ENCODE measurements at places on chromosomes 5 and 9.
A peak's percentile ranks its signal among the peaks of the same experiment; 100 is the strongest.

DNA sequence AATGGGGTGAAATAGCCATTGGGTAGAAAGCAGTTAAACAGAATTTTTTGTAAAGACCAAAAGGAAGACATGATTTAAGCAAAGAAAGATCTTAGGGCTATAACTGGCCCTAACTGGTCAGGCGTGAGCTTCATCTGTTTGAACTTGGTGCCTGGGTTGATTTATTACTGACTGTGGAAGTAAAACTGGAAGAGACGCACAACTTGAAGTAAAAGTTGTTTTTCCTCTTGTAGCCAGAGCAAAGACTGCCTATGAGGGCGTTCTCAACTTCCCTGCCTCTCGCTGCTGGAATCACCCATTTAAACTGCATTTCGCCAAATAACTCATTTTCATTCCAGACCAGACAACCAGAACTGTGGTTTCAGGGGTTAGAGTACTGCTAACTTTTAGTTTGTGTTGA is 1.5 kb downstream of the THBS4 start:
- DNase-seq, result no peak

DNA sequence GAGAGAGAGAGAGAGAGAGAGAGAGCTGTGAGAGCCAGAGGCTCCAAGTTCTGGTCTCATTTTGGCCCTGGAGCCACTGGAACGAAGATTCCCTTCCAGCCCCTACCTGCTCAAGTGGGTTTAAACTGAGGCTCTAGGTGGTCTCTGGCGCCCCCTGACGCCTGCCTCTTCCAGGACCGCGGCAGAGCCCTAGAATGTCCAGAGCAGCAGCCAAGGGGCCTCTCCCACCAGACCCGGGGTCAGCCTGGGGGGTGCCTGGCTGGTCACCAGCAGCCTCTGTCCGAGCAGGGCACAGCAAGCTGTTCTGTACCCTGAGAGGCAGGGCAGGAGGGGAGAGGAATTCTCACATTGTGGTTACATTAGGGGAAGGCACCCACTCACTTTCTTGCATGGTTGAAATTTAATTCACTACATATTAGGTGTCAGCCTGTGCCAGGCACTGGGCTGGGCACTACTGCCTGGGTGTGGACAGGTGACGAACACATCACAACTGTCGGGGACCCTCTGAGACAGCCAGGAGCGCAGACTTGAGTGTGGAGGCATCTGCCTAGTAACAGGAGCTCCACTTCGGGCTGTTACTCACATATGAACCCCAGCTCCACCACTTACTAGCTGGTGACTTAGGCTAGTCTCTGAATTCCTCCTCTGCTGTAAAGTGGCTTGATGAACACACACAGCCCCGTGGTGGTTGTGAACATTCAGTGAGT is 44.5 kb downstream of the AMBP start:
- DNase-seq, result no peak

DNA sequence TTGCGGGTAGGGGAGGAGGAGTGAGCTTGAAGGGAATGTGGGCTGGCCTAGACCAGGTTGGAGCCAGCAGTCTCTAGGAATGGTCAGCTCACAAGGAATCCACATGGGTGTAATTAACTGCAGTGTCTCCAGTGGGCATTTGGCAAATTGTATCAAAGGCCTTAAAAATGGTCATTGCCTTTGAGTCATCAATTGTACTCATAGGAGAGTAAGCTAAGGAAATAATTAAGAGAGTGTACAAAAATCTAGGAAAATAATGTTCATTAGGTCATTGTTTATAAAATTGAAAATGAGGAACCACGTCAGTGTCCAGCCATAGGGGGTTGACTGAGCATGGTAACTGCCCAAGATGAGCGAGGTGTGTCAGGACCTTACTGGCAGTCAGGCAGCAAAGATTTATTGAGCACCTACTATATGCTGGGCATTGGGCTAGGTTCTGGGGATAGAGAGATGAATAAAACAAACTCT is 29.8 kb upstream of the RPL26L1 start:
- no peak for DNase-seq

DNA sequence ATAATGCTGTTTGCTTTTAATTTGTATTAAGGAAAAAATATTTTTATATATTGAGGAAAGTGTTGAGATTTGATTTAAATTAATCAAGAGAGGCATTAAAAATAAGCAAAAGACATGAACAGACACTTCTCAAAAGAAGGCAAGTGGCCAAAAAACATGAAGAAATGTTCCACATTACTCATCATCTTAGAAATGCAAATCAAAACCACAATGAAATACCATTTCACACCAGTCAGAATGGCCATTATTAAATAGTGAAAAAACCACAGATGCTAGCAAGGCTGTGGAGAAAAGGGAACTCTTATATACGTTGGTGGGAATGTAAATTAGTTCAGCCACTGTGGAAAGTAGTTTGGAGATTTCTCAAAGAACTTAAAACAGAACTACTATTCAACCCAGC is 45.9 kb downstream of the RANBP17 start:
- no peak for DNase-seq

DNA sequence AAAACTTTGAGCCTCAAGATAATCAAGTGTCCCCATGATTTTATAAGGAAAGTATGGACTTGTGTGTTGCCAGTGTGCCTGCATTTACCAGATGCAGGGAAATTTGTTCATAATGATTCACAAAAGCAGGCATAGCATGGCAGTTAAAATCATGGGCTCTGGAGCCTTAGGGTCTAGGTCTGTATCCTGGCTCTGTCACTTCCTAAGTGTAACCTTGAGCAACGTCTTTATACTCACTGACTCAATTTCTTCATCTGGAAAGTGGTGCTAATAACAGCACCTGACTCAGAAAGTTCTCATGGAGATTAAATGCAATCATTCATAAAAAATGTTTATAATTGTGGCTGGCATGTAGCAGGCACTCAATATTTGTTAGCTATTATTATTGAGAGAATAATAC is 234.9 kb downstream of the SAXO1 start:
- no peak for DNase-seq

DNA sequence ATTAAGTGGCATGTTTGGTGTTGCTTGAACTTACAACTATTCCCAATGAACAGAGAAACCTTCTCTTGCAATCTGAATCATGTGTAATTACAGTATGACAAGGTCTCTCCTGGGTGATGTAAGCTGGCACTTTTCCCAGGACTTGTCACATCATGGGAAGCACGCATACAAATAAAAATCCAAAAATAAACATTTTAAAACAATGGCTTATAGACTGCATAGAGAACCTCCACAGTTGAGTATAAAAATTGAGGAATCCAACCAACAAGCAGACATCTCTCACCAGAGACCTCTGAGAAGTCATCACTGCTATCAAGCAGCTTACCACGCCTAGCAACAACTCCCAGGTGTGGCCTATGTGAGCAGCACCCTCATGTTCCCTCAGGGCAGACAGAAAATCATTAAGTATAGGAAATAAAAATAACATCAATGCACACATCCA is 3.9 kb downstream of the MLLT3 start:
- no peak for DNase-seq

- no peak for DNase-seq
Measured at GRCh38 chr5:98957307-98957706, 28.5 kb upstream of the CHD1 start.

DNA sequence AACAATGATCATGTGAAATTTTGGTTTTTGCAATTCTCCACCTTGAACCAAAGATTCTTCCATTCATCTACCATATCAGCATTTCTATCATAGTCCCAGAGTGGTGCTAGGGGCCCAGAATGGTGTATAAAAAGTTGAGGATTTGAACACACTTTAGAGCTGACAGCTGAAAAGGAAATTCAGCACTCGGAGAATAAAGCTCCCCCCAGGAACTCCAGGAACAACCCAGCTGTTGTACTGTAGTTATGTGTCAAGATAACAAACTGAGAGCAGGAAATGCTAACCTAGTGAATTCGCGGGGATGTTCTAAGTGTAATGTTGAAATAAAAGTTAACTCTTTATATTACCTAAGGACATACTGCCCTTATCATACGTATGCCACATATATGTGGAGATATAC is 216.7 kb downstream of the NFIB start:
- no peak for DNase-seq

DNA sequence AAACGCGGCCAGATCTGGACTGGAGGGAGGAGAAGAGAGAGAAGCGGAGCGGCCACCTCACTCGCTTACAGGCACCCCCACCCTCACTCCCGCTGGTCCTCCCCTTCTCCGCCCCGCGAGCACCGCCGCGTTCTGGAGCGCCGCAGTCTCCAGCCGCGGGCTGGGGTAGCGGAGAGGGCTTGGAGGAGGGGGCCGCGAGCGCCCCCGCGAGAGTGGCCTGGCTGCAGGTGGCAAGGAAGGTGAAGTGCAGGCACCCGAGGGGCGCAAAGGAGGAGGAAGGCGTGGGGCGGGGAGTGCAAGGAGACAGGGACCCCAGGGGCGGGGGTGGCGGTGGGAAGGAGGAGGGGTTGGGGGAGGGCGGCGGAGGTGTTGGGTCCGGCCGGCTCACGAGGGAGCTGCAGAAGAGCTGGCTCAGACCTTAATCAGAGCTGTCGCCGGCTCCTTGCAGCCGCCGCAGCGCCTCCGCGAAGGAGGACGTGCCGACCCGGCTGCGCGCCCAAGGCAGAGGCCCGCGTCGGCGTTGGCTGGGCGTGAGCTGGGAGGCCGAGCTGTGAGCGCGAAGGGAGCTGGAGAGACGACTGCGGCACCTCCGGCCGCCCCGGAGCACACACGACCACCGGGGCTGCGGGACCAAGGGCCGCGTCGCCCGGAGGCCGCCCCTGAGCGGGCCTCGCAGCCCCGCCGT is at the start of gene DMRT3:
Gene DMRT3, plus strand, starts transcription at position 398 of the 685 bp plus-strand sequence. CDS start 347 bp downstream, outside the sequence.
- DNase-seq, result no peak

- DNase-seq, result no peak
Measured at GRCh38 chr5:156407251-156407650, 80.3 kb downstream of the SGCD start.

- no peak for DNase-seq
Measured at GRCh38 chr5:50562694-50563093, 103.7 kb upstream of the PARP8 start.

- DNase-seq, result no peak
Measured at GRCh38 chr5:158207733-158208132, 348.8 kb upstream of the CLINT1 start.

DNA sequence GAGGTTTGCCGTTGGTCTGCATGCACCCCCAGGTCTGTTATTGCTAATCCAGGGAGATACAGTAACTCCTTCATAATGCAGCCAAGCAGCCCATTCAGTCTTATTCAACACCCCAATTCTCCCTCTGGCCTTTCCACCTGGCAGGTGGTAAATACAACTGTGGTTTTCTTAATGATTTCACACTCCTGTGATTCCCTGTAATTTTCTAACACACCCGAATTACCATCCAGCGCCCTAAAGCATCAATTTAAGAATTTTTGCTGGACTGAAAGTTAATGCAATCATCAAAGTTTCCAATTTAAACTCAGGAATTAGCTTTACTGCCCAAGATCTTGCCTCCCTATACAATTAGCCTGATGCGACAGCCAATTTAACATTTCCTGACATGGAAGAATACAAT is 62.5 kb downstream of the GNAQ start:
- DNase-seq, result no peak

DNA sequence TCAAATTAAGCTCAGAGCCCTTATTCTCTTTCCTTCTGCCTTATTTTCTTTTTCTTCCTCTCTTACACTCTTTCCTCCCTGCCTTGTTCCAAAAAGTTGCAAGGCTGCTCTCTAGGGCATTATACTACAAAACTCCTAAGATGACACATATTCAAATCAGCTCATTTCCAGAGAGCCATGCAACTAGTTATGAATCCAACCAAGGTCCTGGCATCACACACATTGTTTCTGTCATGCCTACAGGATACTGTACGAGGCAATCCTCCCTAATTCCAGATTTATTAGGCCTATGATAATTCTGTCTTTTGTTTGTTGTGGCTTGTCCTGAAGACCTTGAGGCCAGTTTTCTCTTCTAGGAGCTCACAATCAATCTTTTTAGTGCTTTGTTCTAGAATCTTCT is 87.0 kb upstream of the TBCA start:
- no peak for DNase-seq

GRCh38 chr5:3347741-3348140 is 247.9 kb upstream of the IRX1 start:
- no peak for DNase-seq

- no peak for DNase-seq
Measured at GRCh38 chr9:82302968-82303655, 314.5 kb downstream of the SPATA31D1 start.

DNA sequence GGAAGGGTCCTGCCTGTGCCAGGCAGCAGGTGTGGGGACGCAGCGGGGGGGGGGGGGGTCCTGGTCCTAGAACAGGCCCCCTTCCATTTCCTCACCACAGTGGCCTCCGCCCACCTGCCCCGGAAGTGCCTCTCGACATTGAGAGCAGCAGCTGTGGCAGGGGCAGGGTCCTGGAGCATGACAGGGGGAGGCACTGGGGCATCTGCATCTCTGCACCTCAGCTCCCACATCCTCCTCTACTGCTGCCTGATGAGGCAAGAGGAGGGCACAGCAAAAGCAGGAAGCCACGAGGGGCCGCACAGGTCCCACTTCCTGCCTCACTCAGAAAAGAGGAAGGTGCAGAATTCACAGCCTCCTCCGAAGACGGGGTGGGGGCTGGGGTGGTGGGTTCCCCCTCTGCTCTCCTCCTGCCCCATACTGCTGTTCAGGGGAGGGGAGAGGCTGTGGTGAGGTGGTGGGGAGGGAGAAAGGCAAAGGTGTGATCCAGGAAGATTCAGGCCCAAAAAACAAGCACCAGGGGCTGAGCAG is 14.8 kb downstream of the AKNA start:
- DNase-seq, result peak; percentile 58

DNA sequence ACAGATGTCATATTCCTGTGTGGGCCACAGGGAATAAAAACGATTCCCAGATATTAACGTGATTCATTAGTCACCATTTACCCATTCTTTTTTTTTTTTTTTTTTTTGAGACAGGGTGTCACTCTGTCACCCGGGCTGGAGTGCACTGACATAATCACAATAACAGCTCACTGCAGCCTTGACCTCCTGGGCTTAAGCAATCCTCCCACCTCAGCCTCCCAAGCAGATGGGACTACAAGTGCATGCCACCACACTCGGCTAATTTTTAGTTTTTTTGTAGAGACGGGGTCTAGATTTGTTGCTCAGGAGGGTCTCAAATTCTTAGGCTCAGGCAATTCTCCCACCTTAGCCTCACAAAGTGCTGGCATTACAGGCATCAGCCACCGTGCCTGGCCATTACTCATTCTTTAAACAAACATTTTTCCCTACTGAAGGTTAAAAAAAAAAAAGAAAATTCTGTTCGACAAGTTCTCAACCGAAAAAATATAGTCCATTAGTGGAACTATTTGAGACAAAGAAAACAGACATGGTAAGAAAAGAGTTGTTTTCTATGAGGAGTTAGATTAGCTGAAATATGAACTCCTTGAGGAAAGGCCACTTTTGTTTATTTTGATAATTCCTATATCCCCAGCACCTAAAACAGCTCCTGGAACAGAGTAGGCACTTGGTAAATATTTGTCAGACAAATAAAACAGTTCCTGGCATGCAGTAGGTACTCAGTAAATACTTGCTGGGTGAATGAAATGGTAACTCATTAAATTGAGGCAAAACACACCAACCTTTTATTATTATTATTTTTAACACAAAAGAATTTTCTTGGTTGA is 32.1 kb upstream of the PDCL start:
- no peak for DNase-seq

DNA sequence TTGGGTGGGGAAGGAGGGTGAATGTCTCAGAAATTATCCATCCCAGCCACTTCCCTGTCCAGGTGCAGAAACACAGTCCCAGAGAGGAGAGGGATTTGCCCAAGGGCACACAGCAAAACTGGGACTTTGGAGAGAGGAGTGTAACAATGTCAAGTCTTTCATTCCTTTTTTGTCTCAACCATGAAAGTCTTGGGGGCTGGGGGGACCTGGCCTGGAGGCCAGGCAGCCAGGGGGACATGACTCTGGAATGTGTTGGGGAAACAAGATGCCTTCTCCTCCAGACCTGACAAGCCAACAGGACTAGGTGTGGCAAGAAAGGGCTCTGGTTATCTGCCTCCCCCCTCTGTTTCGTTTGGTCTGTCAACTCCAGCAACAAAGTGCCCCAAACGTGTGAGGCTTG is 13.9 kb upstream of the HAND1 start:
- no peak for DNase-seq
